ENCODE measurements at places on chromosomes 3 and 15.

DNA sequence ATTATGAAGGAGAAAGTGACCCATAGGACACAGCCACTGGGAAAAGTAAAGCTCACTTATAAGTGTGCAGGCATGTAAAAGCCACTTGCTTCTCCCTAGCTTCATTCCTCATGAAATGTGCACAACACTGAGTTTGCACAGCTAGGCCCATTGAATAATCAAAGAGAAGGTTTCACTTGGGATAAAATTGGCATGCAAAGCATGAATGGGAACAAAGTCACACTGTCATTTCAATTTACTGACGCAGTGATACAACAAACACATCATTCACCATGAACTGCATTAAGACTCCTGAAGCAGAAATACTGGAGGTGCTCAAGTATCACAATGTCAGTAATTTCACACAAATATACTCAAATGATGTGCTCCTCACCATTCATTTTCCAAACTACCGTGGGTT lies 61.1 kb downstream of the KCNMB2 start:
- DNase-seq, result no peak

DNA sequence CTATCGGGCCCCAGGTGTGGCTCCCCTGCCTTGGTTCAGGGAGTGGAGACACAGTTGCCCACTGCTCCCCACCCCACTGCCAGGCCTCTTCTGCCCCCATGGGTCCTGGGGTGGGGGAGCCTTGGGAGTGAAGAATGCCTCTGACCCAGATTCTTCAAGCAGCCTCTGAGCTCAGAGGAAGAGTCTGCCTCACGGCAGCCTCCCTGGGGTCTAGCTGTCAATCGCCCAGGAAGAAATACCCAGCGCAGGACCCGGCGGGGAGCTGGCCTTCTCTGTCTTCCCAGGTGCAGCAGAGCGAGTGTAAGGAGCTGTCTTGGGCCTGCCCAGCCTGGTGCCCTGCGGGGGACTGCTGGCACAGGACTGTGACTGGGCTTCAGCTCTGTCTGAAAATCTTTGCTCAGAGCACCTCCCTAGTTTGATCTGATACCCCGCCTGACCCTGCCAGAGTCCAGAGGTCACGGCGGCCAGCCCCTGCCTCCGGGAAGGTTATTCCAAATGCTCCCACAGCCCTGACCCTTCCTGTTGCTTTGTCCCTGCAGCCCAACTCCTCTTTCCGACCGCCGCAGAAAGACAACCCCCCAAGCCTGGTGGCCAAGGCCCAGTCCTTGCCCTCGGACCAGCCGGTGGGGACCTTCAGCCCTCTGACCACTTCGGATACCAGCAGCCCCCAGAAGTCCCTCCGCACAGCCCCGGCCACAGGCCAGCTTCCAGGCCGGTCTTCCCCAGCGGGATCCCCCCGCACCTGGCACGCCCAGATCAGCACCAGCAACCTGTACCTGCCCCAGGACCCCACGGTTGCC lies 11.0 kb downstream of the ANKRD63 start:
- DNase-seq, result no peak

GRCh38 chr3:124078953-124079911 lies 87.3 kb upstream of the ROPN1 start:
- peak; percentile 23 for DNase-seq

DNA sequence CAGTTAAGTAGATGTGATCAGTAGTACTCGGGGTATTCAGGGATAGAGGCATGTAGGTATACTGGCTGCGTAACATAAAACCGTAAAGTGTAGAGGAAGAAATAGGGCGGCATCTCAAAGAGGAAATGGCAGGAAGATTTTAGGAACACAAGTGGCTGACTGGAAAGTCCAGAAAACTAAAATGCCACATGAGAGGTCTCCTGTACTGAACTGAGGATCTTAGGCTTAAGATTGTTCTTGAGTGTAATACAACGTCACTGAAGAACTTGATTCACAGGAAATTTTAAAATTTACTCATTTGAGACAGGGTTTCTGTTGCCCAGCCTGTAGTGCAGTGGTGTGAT lies 2.3 kb upstream of the LMLN start:
- peak; percentile 41 for DNase-seq

GRCh38 chr3:180496995-180497394 lies 105.0 kb upstream of the TTC14 start:
- DNase-seq, result no peak

DNA sequence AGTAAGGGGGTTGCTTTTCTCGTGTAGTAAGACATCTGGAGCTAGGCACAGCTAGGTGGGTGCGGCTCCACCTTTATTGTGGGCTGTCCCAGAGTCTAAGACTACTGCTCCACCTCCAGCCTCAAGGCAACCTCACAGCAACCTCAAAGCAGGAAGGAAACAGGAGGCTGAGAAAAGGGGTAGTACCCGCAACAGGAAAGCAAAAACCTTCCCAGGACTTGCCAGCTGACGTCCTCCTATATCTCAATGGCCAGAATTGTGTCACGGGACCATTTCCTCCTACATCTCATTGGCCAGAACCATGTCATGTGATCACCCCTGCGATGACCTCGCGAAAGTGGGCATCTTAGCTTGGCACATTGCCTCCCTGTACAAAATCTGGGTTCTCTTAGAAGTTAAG lies 4.3 kb upstream of the GPR160 start:
- DNase-seq, result peak; percentile 86

GRCh38 chr3:186536883-186537844 lies 7.0 kb downstream of the CRYGS start:
- peak; percentile 45 for DNase-seq

- DNase-seq, result no peak
These were observed 96.4 kb downstream of the MYH15 start for GRCh38 chr3:108414007-108414406.

DNA sequence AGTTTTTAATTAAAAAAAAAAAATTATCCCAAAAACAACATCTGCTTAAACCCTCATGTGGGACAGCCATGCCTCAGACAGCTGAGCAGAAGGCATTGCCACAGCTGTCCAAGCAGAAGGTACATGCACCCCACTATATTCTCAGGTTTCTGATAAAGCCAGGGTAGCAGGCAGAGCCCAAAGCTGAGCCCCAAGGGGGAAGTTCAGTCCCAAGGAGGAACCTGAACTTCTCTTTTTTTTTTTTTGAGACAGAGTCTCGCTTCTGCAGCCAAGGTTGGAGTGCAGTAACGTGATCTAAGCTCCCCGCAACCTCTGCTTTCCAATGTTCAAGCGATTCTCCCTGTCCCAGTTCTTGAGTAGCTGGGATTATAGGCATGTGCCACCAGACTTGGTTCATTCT lies 33.2 kb downstream of the MKRN2 start:
- DNase-seq, result peak; percentile 17

DNA sequence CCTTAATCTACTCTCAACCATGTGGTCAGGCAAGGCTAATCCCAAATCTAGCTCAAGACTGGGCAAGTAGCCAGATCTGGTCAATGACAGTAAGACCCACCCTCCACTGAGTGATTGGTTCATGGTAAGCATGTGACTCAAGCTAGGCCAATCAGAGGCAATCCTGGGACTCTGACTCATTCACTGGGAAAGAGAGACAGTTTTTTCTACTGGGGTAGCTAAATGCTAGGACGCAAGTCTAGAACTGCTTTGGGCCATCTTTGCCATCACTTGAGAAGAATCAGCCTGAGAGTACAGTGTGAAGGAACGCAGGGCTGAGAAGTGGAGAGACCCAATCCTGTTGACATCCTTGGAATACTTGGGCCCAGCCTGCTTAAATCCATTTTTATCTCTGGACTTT lies 9.4 kb upstream of the RAD18 start:
- no peak for DNase-seq

- no peak for DNase-seq
These were observed 29.5 kb downstream of the PFN2 start for GRCh38 chr3:149941186-149941585.

GRCh38 chr3:46929324-46929723 lies 47.2 kb downstream of the CCDC12 start:
- DNase-seq, result peak; percentile 71

Data from Kasumi-1 (cell line).